MM.1S (cell line): ENCODE measurements at places on chromosomes 1 and 21.
A peak's percentile ranks its signal among the peaks of the same experiment; 100 is the strongest.

DNA sequence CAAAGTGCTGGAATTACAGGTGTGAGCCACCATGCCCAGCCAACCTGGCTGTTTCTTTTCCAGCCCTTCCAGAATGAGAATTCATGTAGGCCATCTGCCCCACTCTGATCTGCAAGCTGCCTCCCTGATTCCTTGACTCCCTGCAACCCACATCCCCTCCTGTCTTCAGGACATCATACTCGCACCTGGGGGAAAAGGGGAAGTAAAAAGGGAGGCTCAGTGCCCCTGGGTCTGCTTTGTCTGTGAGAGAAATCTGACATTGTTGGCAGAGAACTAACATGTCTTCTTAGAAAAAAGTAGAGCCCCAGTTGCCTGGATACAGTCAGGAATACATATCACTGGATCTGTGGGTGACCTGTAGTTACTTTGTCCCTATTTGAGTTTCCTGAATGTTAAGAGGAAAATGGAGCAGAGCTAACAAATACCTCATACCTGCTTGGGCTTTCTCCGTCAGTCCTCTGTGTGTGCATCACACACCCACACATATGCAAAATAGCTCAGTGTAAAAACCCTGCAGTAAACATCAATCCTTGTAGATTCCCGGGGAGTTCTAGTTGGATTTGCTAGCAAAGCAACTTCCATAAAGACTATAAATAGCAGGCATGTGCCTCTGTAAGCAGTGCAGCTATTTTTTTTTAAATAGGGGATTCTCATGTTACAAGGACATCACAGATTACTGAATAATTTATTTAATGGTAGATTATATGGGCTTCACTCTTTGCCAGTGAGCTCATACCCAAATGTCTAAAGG is 62.9 kb downstream of the TEX35 start:
- H3K27ac ChIP-seq = peak overlapping the region; percentile 30; the same call in 1 of the 2 replicates
- no peak overlapping the region for H3K4me3 ChIP-seq
- no peak for DNase-seq
- no peaks in the 10 kb centered on the region for H3K27me3 ChIP-seq
- no peaks in the 10 kb centered on the region for H3K36me3 ChIP-seq

GRCh38 chr1:49824261-49824660 is 199.5 kb downstream of the AGBL4 start:
- no peaks in the 10 kb centered on the region for H3K27me3 ChIP-seq
- no peak overlapping the region for H3K27ac ChIP-seq
- H3K4me1 ChIP-seq = no peaks in the 10 kb centered on the region
- H3K36me3 ChIP-seq = no peaks in the 10 kb centered on the region
- H3K4me3 ChIP-seq = no peak overlapping the region

DNA sequence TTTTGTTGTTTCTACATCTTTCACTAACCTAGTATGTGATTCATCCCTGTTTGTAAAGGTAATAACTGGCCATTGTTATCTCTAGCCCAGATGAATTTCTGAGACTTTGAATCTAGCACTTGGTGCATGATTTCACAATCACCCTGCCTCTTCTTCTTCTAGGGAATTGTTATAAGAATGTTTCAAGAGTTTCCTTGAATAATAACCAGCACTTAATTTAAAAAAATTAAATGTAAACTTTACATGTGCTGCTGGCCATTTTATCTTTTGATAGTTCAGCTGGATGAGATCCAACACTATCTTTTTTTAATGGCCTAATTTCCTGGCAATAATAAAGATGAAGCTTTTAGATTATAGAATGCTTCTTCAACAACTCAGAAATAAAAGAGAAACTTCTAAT is 31.8 kb downstream of the UBE2U start:
- H3K36me3 ChIP-seq = no peaks in the 10 kb centered on the region
- no peaks in the 10 kb centered on the region for H3K4me1 ChIP-seq
- no peak overlapping the region for H3K27ac ChIP-seq
- DNase-seq = no peak
- no peaks in the 10 kb centered on the region for H3K27me3 ChIP-seq
- H3K4me3 ChIP-seq = no peak overlapping the region

- H3K27me3 ChIP-seq = no peaks in the 10 kb centered on the region
- DNase-seq = no peak
- H3K4me3 ChIP-seq = no peak overlapping the region
- no peaks in the 10 kb centered on the region for H3K4me1 ChIP-seq
- no peaks in the 10 kb centered on the region for H3K36me3 ChIP-seq
Measured at GRCh38 chr1:198788561-198789064, 149.8 kb downstream of the PTPRC start.

DNA sequence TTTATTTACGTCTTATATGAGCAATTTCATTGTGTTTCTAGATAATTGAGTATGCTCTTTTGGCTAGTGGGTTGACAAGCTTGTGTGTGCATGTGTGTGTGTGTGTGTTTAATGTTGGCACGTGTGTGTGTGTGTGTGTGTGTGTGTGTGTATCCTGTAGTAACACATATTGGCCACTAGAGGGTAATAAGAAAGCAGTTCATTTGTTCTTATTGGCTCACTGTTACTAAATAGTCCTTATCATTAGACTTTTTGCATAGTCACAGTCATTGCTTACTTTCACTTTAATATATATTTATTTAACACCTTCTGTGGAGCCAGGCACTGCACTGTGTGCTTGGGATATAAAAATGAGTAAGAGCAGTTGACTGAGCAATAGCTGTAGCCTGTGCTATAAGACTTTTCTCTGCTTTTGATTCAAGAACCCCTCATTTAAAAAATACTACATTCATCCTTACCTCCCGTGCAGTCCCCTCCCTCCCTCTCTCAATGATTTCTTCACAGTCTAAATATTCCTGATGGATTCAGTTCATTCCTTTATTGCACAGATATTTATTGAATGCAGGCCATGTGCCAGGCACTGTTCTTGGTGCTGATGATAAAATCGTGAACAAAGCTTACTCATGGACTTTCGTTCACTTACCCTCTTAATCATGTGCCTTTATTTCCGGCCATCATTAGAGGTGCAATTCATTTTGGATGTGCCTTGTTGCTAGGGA is 96.7 kb downstream of the DYRK1A start:
- H3K4me3 ChIP-seq = no peak overlapping the region
- H3K27me3 ChIP-seq = no peaks in the 10 kb centered on the region
- no peak overlapping the region for H3K27ac ChIP-seq
- DNase-seq = peak; percentile 46

- H3K4me3 ChIP-seq = no peak overlapping the region
- no peak for DNase-seq
- H3K27ac ChIP-seq = no peak overlapping the region
- no peaks in the 10 kb centered on the region for H3K36me3 ChIP-seq
Measured at GRCh38 chr21:28690196-28690595, 302.5 kb downstream of the LTN1 start.

GRCh38 chr1:28437264-28437923 is 67.9 kb downstream of the PHACTR4 start:
- DNase-seq = no peak
- no peaks in the 10 kb centered on the region for H3K36me3 ChIP-seq
- no peaks in the 10 kb centered on the region for H3K27me3 ChIP-seq
- peak overlapping the region; percentile 59; the same call in 1 of the 2 replicates for H3K27ac ChIP-seq

- DNase-seq = no peak
- H3K27ac ChIP-seq = no peak overlapping the region
- no peaks in the 10 kb centered on the region for H3K36me3 ChIP-seq
- peaks cover 88% of the 10 kb centered on the region for H3K27me3 ChIP-seq
Measured at GRCh38 chr1:204992201-204992997, 50.6 kb upstream of the CNTN2 start.

- no peaks in the 10 kb centered on the region for H3K4me1 ChIP-seq
- no peak for DNase-seq
- H3K36me3 ChIP-seq = no peaks in the 10 kb centered on the region
Measured at GRCh38 chr1:214840356-214840755, 237.4 kb downstream of the CENPF start.

GRCh38 chr1:81408419-81408818 is 392.3 kb upstream of the ADGRL2 start:
- no peak overlapping the region for H3K27ac ChIP-seq
- no peaks in the 10 kb centered on the region for H3K36me3 ChIP-seq
- no peaks in the 10 kb centered on the region for H3K27me3 ChIP-seq
- H3K4me3 ChIP-seq = no peak overlapping the region

- H3K27me3 ChIP-seq = no peaks in the 10 kb centered on the region
- no peak overlapping the region for H3K4me3 ChIP-seq
- H3K36me3 ChIP-seq = no peaks in the 10 kb centered on the region
- no peaks in the 10 kb centered on the region for H3K4me1 ChIP-seq
- no peak overlapping the region for H3K27ac ChIP-seq
- DNase-seq = no peak
Measured at GRCh38 chr1:221886743-221887414, 145.0 kb upstream of the DUSP10 start.
